AG09309 (cell line): ENCODE measurements at places on chromosomes 4 and X.

- no peak for DNase-seq
These were observed 25.8 kb upstream of the LIMCH1 start for GRCh38 chr4:41512136-41512535.

GRCh38 chr4:95129821-95130311 is 372.1 kb downstream of the BMPR1B start:
- DNase-seq: peak; percentile 99

DNA sequence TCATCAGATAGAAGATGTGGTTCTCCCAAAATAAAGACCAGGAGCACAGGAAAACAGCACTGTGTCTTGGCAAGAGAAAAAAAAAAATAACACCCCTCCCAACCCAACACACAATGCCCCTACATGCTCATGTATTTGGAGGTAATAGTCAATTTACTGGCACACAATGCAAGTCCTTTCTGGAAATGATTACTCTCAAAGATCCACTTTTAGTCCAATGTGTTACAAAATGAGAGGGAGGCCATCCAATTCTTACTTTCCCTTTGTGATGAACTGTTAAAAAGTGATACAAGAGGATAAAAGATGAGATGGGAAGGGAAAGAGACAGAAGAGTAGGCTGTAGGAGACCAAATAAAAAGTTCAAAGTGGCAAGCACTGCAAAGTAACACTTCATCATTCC is 180.3 kb upstream of the DKK2 start:
- no peak for DNase-seq

GRCh38 chrX:132612821-132613564 is 124.2 kb upstream of the MBNL3 start:
- DNase-seq: no peak

DNA sequence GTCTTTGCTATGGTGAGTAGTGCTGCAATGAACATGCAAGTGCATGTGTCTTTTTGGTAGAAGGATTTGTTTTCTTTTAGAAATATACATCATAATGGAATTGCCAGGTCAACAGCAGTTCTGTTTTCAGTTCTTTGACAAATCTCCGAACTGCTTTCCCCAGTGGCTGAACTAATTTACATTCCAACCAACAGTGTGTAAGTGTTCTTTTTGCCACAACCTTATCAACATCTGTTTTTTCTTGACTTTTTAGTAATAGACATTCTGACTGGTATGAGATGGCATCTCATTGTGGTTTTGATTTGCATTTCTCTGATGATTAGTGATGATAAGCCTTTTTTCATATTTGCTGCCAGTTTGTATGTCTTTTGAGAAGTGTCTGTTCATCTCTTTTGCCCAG is 406.3 kb downstream of the DTHD1 start:
- no peak for DNase-seq

DNA sequence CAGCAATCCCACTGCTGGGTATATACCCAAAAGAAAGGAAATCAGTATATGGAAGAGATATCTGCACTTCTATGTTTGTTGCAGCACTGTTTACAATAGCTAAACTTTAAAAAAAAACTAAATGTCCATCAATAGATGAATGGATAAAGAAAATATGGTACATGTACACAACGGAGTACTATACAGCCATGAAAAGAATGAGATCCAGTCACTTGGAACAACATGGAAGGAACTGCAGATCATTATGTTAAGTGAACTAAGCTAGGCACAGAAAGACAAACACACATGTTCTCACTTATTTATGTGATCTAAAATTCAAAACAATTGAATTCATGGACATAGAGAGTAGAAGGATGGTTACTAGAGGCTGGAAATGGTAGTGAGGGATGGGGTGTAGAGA is 400.7 kb downstream of the ZNF674 start:
- no peak for DNase-seq

- DNase-seq: peak; percentile 10
These were observed 20.9 kb upstream of the IQCM start for GRCh38 chr4:149836546-149836945.

GRCh38 chrX:152137771-152138387 is 498 bp downstream of the MAGEA10 start:
- no peak for DNase-seq

GRCh38 chrX:129496625-129497024 is 26.7 kb downstream of the SMARCA1 start:
- DNase-seq: no peak

- DNase-seq: no peak
These were observed 1.3 kb upstream of the NYX start for GRCh38 chrX:41445781-41446358.

- DNase-seq: no peak
These were observed 12.9 kb upstream of the WDR1 start for GRCh38 chr4:10129196-10130177.

- peak; percentile 46 for DNase-seq
These were observed 6.7 kb upstream of the MSX1 start for GRCh38 chr4:4852591-4853362.

DNA sequence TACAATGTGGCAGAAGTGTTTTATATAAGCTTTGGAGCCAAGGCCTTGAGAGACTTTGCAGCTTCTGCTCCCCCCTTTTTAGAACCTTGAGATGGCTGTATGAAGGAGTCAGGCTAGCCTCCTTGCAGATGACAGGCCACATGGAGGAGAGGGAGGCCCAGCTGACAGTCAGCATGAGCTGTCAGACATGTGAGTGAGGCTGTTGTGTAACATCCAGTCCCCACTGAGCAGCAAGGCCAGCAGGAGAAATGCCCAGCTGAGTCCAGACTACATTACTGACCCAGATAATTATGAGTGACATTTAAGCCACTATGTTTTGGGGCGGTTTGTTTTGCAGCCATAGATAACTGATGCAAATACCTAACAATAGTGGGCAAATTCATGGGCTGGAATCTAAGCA is 515.3 kb upstream of the ARX start:
- no peak for DNase-seq

DNA sequence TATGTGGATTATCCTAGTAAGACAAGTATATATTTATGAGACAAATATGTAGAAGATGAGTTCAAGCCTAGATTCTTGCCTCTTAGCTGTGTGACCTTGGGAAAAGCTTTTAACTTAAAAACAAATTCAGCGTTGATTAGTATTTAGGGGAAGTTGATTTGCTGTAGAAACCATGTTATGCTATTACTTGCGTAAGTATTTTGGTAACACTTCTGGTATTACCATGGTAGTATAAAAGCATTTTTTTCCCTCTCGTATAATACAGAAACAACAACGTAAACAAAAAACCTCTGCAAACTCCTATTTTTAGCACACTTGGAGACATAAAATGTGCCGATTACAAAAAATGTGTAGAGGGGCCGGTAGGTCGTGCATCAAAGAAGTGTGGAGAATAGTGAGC is 33.2 kb downstream of the STAG2 start:
- DNase-seq: no peak

- peak; percentile 55 for DNase-seq
These were observed 167.8 kb downstream of the ZNF330 start for GRCh38 chr4:141388481-141388880.

DNA sequence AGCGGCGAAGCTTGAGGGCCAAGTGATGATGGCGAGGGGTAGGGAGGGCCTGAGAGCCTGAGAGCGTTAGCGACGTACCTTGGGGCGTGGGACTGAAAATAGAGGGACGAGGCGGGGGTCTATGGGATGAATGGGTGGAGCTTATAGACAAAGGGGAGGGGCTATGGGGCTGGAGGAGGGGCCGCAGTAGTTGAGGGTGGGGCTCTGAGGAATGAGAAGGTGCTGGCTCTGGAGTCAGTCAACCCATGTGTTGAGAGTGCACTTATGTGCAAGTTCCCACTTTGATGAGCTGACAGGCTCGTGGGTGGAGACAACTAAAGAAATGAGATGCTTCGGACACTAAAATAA is 488 bp downstream of the TBC1D25 start:
- no peak for DNase-seq

- DNase-seq: no peak
These were observed 15.7 kb downstream of the STEEP1 start for GRCh38 chrX:119549327-119550016.

- DNase-seq: no peak
These were observed 1672.7 kb upstream of the PCDH7 start for GRCh38 chr4:29047341-29048041.

- no peak for DNase-seq
These were observed 29.8 kb upstream of the SMAD1 start for GRCh38 chr4:145451895-145452294.
